ENCODE measurements at places on chromosomes 5 and 9.

DNA sequence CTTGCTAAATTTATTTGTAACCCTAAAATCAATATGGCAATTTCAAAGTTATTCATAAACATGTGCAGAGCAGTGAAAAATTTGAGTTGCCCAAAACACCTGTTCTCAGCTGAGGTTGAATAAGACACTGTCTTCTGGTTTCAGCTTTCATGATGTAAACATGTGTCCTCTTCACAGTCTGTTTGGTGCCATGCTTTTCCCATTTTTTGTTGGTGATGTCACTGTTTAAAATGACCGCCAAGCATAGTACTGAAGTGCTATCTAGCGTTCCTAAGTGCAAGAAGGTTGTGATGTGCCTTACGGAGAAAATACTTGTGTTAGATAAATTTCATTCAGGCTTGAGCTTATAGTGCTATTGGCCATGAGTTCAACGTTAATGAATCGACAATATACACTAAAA, 580.8 kb downstream of the ACTL7B start:
- no peak for DNase-seq

- no peak for DNase-seq
Observed at GRCh38 chr5:110019119-110019518, 329.4 kb downstream of the MAN2A1 start.

DNA sequence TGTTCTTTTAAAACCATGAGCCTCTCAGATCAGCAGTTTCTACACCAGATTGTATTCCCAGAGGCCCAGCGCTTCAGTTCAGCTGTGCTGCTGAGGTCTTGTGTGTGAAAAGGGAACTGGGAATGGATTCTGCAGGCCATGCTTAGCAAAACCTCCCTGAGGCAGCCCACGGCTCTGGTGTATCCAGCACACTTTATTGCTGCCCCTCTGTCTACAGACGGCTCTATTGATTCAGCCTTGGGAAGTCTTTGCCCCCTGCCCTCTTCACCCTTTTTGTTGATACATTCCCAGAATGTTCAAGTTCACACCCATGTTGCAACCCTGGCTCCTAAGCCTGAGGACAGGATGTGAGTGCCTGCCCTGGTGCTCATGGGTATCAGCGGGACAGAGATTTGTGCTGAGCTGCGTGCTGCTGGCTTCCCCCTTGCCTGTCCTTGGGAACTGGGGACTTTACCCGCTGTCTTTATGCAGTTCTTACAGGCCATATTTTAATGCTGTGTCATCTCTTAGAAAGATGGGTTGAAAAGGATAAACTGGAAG, 37.3 kb downstream of the ARHGAP26 start:
- no peak for DNase-seq

DNA sequence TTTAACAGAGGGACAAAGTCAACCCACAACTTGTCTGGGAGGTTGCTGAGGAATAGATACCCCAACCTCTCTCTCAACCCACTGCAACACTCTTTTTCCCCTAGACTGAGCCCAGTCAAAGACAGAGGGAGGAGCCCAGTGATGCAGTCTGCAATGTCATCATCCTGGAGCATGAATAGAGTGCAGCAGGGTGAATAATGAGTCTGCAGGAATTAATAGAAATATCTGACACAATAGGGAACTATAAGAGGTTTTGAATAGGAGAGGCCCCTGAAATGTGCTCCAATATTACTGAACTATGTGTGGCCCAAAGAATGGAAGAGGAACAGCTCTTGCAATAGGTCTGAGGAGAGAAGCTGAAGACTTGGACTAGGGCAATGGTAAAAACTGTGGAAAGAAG, 59.1 kb downstream of the PDCD1LG2 start:
- DNase-seq: no peak
